Hepatocyte (in vitro differentiated cells): ENCODE measurements at places on chromosomes 11 and 22.

GRCh38 chr11:64437426-64437825 lies 78.5 kb downstream of the RPS6KA4 start:
- DNase-seq: no peak

- DNase-seq: no peak
These were observed 50.3 kb downstream of the MPPED2 start for GRCh38 chr11:30535818-30536217.

DNA sequence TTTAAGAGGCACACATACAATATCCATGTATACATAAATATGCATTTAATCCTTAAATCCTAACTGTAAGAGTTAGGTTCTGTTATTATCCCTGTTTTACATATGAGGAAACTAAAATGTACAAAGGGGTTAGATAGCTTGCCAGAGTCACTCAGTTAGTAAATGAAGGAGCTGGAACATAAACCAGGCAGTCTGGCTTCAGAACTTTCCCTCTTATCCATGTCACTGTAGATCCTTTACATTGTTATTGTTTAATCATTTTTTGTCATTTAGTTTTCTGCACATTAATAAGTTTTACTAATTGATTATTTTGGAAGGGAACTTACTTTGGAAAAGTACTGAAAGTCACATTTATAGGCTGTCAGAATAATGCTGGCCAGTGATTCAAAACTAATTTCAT lies 282.4 kb downstream of the TMEM135 start:
- no peak for DNase-seq

DNA sequence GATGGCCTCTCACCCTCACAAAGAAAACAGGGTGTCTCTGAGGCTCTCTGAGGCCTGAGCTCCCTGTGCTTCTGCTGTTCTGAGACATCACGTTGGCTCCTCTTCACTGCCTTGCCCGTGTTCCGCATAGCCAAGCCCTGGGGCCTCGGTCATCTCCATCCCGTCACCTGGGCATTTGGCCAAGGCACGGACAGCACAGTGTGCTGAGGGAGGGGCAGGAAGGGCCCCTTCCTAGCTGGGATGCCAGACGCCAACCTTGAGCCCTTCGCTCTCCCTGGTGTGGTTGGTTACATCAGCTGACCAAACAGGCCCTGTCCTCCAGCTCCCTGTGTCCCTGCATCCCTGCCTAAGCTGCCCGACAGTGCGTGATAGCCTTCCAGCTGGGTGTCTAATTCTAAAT lies 25.9 kb downstream of the MOV10L1 start:
- DNase-seq: peak; percentile 35

DNA sequence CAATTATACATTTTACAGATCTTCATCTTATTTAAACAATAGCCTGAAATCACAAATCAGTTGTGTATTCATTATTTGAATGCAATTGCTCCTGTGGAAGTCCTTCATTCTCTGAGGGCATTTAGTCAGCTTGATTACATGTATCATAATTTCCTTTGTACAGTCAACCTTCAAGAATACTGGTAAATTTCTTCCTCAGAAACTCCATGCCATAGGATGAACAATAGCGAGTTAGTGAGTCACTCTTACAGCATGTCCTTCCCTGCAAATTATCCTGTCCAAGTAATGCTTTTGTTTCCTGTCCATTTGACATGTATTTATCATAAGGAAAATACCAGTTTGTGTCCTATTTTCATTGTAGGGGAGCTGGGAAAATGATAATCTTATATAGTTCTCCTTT lies 3.8 kb downstream of the OR10S1 start:
- no peak for DNase-seq

DNA sequence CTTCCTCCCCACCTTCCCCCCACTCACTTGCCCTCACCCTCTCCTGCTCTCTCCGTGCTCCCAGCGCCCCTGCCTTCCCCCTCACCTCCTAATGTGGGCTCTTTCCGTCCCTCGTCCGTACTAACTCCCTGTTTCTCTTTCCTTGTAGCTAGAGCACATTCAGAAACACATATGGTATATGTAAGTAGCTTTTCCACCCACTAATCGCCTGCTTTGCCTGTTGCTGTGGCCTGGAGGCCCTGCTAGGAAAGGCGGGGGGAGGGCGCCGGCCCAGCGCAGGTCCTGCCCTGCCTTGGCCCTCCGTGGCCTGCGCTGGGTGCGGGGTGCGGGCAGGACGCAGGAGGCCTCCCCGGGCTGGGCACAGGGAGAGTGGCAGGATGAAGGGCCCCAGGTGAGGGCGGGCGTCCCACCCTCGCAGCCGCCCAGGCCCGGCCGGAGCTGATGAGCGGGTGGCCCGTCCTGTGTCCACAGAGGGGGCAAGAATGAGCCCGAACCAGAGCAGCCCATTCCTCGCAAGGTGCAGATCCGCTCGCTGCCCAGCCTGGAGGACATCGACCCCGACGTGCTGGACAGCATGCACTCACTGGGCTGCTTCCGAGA lies 41.7 kb downstream of the MOB2 start:
- DNase-seq: no peak

GRCh38 chr11:14261066-14261465 lies 97.9 kb downstream of the RRAS2 start:
- no peak for DNase-seq

- DNase-seq: no peak
These were observed 7.3 kb upstream of the SSTR3 start for GRCh38 chr22:37219533-37219932.

- DNase-seq: peak; percentile 65
These were observed 12.1 kb downstream of the GATD1 start for GRCh38 chr11:765025-765801.

DNA sequence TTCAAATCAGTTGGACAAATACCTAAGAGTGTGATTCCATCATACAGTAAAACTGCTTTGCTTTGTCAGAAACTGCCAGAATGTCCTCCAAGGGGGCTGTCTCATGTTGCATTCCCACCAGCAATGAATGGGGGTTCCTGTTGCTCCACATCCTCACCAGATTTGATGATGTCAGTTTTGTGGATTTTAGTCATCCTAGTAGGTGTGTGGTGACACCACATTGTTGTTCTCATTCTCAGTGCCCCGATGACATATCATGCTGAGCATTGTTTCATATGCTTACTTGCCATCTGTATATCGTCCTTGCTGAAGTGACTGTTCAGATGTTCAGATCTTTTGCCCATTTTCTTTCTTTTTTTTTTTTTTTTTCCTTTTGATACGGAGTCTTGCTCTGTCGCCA lies 37.0 kb downstream of the CDPF1 start:
- DNase-seq: no peak

- DNase-seq: no peak
These were observed 10.9 kb downstream of the GAB2 start for GRCh38 chr11:78406568-78407196.

DNA sequence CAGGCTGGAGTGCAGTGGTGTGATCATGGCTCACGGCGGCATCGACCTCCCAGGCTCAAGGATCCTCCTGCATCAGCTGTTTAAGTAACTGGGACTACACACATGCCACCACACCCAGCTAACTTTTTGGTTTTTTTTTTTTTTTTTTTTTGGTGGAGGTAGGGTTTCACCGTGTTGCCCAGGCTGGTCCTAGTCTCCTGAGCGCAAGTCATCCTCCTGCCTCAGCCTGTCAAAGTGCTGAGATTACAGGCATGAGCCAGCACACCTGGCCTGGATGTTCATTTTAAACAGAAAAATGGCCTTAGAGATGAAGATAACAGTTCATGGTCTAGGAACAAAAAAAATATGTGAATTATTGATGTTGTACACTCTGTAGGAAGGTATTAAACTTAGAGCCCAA lies 13.6 kb upstream of the SLC25A18 start:
- no peak for DNase-seq

- DNase-seq: peak; percentile 97
These were observed at the start of gene TUBGCP6 for GRCh38 chr22:50244420-50245213. TSS of gene TUBGCP6 (minus strand) at chr22:50245023. CDS start at chr22:50244459, 564 bp downstream.

DNA sequence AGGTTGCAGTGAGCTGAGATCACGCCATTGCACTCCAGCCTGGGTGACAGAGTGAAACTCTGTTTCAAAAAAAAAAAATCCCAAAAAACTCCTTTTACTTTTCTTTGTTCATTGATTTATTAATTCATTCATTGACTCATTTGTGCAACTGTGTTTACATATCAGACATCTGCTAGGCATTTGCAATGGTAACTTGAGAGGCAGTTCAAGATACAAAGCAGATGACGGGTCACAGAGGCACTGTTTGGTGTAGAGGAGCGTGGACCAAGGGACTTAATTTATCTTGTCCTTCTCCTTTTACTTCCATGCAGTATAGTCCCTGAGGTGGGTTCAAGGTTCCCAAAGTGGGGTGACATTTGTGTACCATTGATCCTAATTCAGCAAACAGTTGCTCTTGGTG lies 71.4 kb downstream of the KIAA1671 start:
- no peak for DNase-seq

DNA sequence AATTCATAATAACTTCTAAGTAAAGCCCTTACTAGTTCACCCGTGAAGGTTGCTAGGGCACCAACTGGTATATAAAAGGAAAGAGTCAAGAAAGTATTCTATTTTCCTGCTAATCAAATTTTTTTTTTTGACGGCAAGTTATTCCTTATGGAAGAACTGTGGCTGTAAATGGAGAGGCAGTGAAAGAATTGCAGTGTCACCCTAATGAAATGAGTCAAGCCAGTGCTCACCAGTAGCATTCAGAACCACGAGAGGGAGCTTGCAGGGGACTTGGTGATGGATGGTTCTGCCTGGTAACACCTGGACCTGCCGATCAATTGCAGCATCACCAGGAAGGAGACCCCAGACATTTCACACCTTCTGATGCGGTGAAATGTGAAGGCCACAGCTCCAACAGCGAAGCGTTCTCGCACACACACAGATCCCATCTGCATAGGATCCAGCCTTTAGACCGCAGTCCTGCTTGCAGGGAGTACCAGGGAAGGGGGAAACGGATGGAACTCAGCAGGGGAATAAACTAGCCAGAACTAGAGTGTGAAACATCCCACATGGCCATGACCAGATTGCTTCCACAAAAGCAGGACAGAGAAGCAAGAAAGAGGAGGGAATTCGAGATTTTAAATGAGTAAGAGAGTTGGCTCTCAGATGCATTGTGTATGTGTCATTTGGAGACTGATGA lies 326.2 kb downstream of the TBC1D22A start:
- DNase-seq: no peak

- DNase-seq: no peak
These were observed 100.0 kb downstream of the TMEM135 start for GRCh38 chr11:87137711-87138110.

- peak; percentile 78 for DNase-seq
These were observed 12.4 kb upstream of the KLHL35 start for GRCh38 chr11:75445315-75445953.

DNA sequence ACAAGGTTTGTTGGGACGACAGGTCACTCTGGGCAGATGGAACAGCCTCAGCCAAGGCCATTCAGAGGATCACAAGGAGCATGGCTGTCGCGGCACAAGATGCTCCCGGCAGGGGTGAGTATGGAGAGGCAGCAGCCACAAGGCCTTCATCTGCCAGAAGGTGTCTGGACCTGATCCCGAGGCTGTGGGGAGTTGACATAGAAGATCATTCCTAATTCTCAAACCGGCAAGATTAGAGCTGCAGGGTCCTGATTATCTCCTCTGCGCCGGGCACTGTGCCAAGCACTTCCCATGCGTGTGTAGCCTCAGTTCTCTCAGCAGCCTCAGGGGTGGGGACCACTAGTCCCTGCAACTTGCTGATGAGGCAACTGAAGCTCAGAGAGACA lies 32.3 kb upstream of the RFPL3 start:
- DNase-seq: no peak

DNA sequence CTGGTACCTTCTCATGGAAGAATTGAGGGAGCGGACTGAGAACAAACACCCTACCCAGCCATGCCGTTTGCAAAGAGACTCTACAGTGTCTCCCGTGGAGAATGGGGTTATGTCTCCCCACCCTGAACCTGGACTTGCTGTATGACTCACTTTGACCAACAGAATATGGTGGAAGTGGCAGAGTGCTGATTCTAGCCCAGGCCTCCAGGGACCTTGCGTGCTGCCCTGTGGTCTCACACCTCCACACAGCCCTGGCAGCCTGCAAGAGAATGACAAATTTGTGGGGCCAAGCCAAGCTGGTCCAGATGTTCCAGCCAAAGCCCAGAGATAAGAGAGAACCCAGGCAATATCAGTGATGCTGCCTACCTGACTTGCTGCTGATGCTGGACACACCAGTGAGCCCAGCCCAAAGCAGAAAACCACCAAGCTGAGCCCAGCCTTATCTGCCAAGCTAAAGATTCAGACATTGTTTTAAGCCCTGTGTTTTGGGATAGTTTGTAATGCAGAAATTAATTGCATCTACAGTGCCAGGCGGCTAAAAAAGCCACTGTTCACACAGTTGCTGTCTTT lies 8.1 kb upstream of the LINC01488 start:
- DNase-seq: no peak

DNA sequence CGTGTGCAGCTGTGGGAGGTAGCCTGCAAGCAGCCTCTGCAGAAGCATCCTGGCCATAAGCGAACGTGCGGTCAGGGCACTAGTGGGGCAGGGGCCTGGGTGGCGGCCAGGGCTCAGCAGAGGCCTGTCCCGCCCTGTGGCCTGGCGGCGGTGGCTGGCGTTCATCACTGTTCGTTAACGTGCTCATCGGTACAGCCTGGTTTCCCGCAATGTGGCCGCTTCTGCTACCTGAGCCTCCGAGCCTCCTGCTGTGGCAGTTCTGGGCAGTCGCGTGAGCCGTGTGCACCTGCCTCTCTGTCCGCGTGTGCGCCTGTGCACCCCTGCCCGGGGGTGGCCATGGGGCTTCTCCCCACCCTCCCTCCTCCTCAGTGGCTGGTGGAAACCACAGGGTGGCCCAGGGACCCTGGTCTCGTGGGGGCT lies 117.9 kb downstream of the KCNQ1OT1 start:
- DNase-seq: no peak

DNA sequence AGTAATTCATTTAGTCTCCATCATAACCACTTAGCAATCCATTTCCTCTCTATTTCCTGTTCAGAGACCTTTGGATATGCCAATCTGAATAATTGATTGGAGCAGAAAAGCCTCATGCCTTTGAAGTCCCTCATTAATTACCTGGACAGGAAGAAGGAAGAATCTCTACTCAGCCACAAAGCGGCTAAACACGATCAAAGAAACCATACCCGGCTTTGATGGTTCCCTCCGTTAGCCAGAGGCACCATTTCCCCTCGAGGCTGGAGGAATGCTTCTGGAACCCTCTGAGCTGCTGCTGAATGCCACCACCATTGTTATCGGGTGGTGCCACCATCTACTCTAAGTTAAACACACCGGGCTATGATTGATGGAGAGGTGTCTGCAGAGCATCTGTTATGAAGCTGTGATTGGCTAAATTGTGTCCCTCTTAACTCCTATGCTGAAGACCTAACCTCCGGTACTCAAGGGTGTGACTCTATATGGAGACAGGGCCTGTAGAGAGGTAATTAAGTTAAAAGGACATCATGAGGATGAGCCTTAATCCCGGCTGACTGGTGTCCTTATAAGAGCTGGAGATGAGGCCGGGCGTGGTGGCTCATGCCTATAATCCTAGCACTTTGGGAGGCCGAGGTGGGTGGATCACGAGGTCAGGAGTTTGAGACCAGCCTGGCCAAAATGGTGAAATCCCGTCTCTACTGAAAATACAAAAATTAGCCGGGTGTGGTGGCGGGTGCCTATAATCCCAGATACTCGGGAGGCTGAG lies 168.6 kb downstream of the CTTN start:
- no peak for DNase-seq

DNA sequence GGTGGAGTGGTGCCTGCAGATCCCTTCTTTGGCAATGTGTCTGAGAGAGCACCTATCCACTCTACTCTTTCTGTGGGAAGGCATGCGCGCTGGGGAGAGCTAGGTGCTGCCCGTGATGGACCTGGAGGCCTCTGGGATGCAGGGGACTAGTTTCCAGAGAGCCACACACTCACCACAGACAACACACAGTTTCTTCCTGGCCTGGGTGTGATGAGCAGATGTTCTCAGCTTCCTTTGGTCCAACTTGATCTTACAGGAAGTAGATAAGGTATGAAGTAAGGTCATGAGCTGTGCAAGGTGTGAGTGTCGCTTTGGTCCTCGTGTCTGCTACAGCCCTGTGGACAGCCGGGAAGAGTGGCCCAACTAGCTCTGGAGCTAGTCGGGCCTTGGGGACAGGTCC lies 27.3 kb upstream of the SUSD2 start:
- DNase-seq: no peak
